Upper lobe of left lung (tissue), 6 donors: ENCODE measurements at places on chromosomes 6 and 20. TPM values are rescaled to one million over a fixed set of nuclear protein-coding genes. Genes with fewer than 3 reads are reported as not detected.
A peak's percentile ranks its signal among the peaks of the same experiment; 100 is the strongest.

DNA sequence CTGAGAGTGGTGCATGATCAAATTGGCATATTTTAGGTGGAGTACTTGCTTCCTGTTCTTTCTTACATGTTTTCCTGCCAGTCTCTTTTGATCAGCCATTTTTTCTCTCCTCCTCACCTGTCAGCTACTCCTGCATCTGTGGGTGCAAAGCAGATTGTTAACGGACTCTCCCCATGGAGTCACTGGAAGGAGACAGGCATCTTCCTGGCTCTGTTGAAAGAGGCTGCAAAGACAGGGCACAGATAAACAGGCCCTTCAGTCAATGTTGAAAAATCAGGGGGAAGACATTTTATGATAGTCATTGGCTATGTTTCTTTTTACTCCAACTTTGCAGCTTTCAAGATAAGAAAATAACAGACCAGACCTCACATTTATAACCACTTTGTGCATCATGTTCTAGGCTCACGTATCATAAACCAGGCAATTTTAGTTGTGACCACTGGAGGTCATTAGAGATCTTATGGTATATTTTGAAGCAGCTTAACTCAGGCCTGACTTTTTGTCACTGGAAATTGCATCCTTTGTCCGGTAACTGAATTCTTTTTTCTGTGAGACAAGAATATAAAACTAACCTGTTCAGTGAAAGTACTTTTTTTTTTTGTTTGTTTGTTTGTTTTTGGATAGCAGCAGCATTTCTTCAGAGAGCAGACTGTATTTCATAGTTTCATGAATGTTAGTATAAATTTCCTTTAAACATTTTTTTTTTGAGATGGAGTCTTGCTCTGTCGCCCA, 20.1 kb downstream of the ECT2L start:
- no peaks in the 10 kb centered on the region for H3K4me1 ChIP-seq
- DNase-seq: no peak
- no peak overlapping the region for H3K27ac ChIP-seq
- no peak overlapping the region for H3K4me3 ChIP-seq

GRCh38 chr6:28802417-28803336, 121.1 kb downstream of the TRIM27 start:
- no peaks in the 10 kb centered on the region for H3K4me1 ChIP-seq
- no peaks in the 10 kb centered on the region for H3K27me3 ChIP-seq
- no peak for DNase-seq
- H3K36me3 ChIP-seq: no peaks in the 10 kb centered on the region
- H3K27ac ChIP-seq: no peak overlapping the region

- H3K27ac ChIP-seq: no peak overlapping the region
- DNase-seq: no peak
- H3K36me3 ChIP-seq: no peaks in the 10 kb centered on the region
- H3K4me3 ChIP-seq: no peak overlapping the region
Measured at GRCh38 chr20:4600308-4601014, 121.2 kb upstream of the PRND start.

DNA sequence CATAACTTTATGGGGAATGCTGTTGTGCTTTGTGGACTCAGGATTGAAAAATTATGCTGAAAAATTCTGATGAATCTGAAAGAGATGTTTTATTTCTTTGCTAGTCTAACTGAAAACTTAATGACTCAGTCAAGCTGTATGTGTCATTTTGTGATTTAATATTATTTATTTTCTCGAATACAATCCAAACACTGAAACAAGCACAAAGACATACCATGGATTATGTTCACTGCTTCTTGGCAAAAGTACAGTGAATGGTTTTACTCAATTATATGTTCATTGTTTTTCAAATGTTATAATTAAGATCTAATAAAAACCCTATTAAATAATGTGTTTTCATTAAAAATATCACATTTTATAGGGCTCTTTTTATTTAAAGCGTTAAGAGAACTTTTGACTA, 330.6 kb upstream of the EPHA7 start:
- no peak overlapping the region for H3K4me3 ChIP-seq
- no peak overlapping the region for H3K27ac ChIP-seq
- no peaks in the 10 kb centered on the region for H3K36me3 ChIP-seq

DNA sequence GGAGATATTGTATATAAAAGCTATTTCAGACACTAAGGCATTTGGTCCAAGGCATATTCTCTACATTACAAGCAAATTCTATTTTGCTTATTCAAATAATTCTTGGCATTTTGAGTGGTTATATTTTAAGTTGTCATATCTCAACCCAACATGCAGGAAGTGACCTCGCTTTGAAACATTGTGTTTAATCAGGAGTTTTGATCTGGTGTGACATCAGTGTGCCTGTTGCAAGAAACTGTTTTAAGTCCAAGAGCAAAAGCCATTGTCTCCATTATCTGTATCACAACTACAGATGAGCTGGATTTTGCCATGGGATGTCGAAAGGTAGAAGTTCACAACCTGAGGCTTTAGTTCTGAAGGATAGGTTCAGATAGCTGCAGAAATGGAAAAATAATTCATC, 509.9 kb upstream of the ID4 start:
- no peaks in the 10 kb centered on the region for H3K4me1 ChIP-seq
- H3K36me3 ChIP-seq: no peaks in the 10 kb centered on the region
- H3K27ac ChIP-seq: no peak overlapping the region

DNA sequence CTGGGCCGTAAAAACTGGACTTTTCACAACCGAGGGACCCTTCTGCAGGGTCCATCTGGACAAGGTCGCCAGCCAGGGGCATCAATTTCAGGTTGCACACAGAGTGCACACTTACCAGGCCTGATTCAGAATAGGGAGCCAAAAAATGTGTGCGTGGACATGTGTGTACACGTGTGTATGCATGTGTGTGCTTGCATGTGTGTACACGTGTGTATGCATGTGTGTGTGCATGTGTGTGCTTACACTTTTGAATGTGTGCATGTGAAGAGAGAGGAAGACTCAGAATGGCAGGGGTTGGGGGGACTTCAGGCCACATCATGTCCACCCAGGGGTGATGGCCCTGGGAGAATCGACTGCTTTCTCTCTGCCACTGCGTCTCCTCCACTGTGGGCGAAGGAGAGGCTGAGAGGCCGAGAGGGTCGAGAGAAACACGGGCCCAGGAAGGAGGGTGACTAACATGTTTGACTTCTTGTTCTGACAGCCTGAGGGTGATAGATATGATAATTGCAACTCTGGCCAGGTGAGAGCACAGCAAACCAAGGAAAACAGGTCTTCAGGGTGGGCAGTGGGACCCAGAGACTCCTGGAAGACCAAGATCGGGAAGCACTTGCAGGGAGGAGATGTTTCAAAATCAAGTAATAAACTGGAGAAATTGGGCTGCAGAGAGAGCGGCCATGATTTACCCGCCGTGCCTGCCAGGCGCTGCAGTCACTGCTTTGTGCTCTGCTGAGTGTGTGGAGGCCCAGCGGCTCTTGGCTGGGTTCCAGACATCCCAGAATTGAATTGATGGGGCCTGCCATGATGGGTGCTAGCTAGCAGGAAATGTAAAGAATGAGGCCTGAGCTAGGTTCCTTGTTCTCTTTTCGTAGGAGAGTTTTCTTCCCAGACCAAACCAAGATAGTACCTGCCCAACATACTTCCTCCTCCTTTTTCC, 310.8 kb downstream of the QKI start:
- DNase-seq: no peak
- H3K27me3 ChIP-seq: no peaks in the 10 kb centered on the region
- H3K4me3 ChIP-seq: no peak overlapping the region
- no peak overlapping the region for H3K27ac ChIP-seq
- no peaks in the 10 kb centered on the region for H3K36me3 ChIP-seq

DNA sequence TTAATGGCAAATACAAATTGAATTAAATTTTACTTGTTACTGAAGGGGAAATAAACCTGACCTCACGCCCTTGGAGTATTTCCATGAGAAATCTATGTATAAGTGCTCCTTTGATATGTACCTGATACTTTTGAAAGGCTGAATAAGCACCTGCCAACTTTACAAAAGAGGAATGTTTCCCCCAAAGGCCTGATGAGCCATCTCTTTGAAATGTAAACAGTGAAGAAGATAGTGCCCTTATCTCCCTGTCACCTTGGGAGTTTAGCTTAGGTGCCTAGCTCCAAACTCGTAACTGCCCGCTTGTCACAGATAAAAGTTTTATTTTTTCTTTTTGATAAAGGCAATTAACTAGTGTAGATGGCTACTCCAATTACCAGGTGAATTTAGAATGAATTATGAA, 1.1 kb upstream of the ZNF343 start:
- H3K4me3 ChIP-seq: peak overlapping the region; percentile 87
- no peak for DNase-seq
- H3K27ac ChIP-seq: no peak overlapping the region

DNA sequence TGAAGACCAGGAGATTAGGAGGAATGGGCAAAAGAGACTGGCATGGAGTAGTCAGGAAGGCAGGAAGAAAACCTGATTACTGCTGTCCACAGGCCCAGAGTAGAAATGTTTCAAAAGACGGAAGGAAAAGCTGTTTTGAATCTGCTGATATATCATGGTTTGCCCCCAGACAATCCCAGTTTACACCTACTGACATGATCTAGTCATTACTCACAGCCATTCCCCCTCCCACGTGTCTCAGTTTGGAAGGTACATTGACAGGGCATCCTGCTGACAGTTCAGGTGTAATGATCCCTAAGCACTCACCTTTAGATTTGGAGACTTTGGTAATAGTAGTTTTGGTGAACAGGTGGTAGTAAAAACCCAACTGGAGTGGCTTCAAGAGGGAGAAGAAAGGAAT, 9.8 kb upstream of the TXNDC5 start:
- H3K27me3 ChIP-seq: no peaks in the 10 kb centered on the region
- no peak for DNase-seq
- H3K4me3 ChIP-seq: no peak overlapping the region
- no peaks in the 10 kb centered on the region for H3K36me3 ChIP-seq

GRCh38 chr6:53437557-53438202, 88.9 kb upstream of the ELOVL5 start:
- peaks cover 5% of the 10 kb centered on the region for H3K4me1 ChIP-seq
- no peaks in the 10 kb centered on the region for H3K36me3 ChIP-seq
- H3K27me3 ChIP-seq: no peaks in the 10 kb centered on the region
- H3K4me3 ChIP-seq: no peak overlapping the region
- H3K27ac ChIP-seq: no peak overlapping the region

DNA sequence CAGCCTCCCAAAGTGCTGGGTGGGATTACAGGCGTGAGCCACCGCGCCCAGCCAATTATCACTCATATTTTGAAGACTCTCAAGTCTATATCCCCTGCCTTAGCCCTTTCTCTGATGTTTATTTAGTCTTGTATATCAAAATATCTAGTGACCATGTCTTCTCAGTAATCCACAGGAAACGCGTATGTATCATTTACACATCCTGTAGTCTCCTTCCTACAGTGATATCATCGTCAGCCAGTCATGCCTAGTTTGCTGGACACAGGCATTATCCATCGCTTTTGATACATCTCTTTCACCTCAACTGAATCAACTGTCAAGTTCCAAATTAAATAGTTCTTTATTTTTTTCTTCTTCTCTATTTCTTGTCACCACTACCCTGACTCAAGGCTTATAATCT, 223.7 kb downstream of the NKAIN2 start:
- no peaks in the 10 kb centered on the region for H3K36me3 ChIP-seq
- H3K4me3 ChIP-seq: no peak overlapping the region
- H3K4me1 ChIP-seq: no peaks in the 10 kb centered on the region
- no peaks in the 10 kb centered on the region for H3K27me3 ChIP-seq
- DNase-seq: no peak

- H3K36me3 ChIP-seq: no peaks in the 10 kb centered on the region
- H3K27ac ChIP-seq: no peak overlapping the region
- no peaks in the 10 kb centered on the region for H3K4me1 ChIP-seq
- H3K27me3 ChIP-seq: no peaks in the 10 kb centered on the region
Measured at GRCh38 chr6:9233226-9233625, 797.9 kb upstream of the SLC35B3 start.

TSPO2 gene
- total RNA-seq: not detected

KCNG1 gene
- total RNA-seq: not detected

TGM3 gene
- 0.59 TPM for total RNA-seq

KIAA1586 gene
- 6.6 TPM for total RNA-seq

EPB41L1 gene
- total RNA-seq: 83.0 TPM
